ENCODE measurements at places on chromosomes 6 and 20. TPM values are rescaled to one million over a fixed set of nuclear protein-coding genes. Genes with fewer than 3 reads are reported as not detected.

DNA sequence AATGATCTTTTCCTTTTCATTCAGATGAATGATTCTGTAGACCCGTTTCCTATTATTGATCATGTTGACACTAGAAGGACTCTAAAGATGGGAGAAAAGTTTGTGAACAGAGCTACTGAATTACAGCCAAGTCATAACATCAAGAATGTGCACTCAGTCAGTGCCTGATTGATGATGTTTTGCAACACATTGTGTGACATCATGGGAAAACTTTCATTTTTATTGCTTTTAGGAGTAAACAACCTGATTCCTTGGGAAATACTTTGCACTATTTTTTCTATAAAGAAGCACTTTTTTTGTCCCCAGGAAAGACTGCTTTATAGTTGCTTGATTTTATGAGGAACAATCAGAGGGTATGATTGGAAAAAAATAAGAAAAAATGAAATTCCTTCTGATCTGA, 383.8 kb upstream of the JAG1 start:
- DNase-seq, result no peak

DNA sequence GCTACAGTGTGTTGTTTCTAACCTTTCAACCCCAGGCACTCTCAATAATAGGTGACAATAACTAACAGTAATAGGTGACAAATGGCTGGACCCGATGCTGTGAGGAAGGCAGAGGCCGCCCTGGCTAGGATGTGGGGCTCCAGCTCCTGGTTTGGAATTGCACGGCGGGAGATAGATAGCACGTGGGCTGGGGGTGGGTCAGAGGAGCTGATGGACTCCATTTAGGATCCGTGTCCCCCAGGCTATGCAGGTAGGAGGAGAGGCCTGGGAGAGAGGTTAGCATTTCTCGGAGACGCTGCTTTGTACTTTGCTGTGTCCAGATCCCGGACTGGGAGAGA, 61.4 kb downstream of the EZR start:
- DNase-seq, result no peak

- no peak for DNase-seq
Measured at GRCh38 chr6:144468709-144469108, 183.6 kb downstream of the UTRN start.

The CNBD2 gene
- total RNA-seq, result 1.4 TPM

The RNASET2 gene
- total RNA-seq, result 16.2 TPM

All from LHCN-M2 (cell line).